Suprapubic skin (tissue), 4 donors: ENCODE measurements at places on chromosomes 4 and X.

- no peaks in the 10 kb centered on the region for H3K4me1 ChIP-seq
- no peaks in the 10 kb centered on the region for H3K27me3 ChIP-seq
- H3K4me3 ChIP-seq, result no peak overlapping the region
- no peak for DNase-seq
- no peaks in the 10 kb centered on the region for H3K36me3 ChIP-seq
These were observed 153.6 kb upstream of the INTU start for GRCh38 chr4:127479031-127479622.

GRCh38 chr4:94924566-94924965 is 166.8 kb downstream of the BMPR1B start:
- no peaks in the 10 kb centered on the region for H3K36me3 ChIP-seq
- no peak for DNase-seq
- H3K27me3 ChIP-seq, result no peaks in the 10 kb centered on the region
- no peak overlapping the region for H3K27ac ChIP-seq
- H3K4me1 ChIP-seq, result no peaks in the 10 kb centered on the region
- no peak overlapping the region for H3K4me3 ChIP-seq

GRCh38 chr4:26842911-26843310 is 17.7 kb upstream of the STIM2 start:
- no peaks in the 10 kb centered on the region for H3K27me3 ChIP-seq
- no peak for DNase-seq
- no peaks in the 10 kb centered on the region for H3K36me3 ChIP-seq
- H3K4me3 ChIP-seq, result no peak overlapping the region

DNA sequence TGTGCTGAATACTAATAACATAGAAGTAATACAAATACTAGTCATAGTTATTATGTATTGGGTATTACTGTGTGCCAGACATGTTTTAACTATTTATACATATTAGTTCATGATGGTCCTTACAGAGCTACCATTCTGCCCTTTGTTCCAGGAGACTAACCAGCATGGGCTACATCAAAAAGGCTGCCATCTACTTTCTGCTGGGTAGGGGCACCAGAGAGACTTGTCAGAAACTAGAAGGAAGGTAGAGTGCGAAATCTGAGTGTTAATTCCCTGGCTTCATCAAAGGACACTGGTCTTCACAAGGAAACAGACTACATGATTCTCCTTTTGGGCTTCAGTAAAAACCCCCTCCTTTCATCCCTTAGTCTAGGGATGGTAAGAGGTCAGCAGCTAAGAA is 347.8 kb downstream of the GBA3 start:
- H3K4me1 ChIP-seq, result no peaks in the 10 kb centered on the region
- no peak for DNase-seq
- no peaks in the 10 kb centered on the region for H3K36me3 ChIP-seq
- H3K27me3 ChIP-seq, result no peaks in the 10 kb centered on the region
- H3K27ac ChIP-seq, result no peak overlapping the region

GRCh38 chrX:20680998-20681397 is 414.3 kb upstream of the RPS6KA3 start:
- no peaks in the 10 kb centered on the region for H3K27me3 ChIP-seq
- DNase-seq, result no peak
- no peaks in the 10 kb centered on the region for H3K4me1 ChIP-seq
- no peaks in the 10 kb centered on the region for H3K36me3 ChIP-seq

GRCh38 chrX:16014171-16014570 is 109.2 kb upstream of the GRPR start:
- no peaks in the 10 kb centered on the region for H3K27me3 ChIP-seq
- no peaks in the 10 kb centered on the region for H3K36me3 ChIP-seq
- no peaks in the 10 kb centered on the region for H3K4me1 ChIP-seq
- H3K4me3 ChIP-seq, result no peak overlapping the region
- H3K27ac ChIP-seq, result no peak overlapping the region

- peaks cover 51% of the 10 kb centered on the region for H3K4me1 ChIP-seq
- peak overlapping the region; percentile 50 for H3K4me3 ChIP-seq
- DNase-seq, result no peak
- peak overlapping the region; percentile 38 for H3K27ac ChIP-seq
These were observed 123.2 kb upstream of the NAP1L5 start for GRCh38 chr4:88820698-88821415.

GRCh38 chr4:79991601-79992000 is 81.4 kb downstream of the ANTXR2 start:
- no peak for DNase-seq
- no peak overlapping the region for H3K27ac ChIP-seq
- H3K4me1 ChIP-seq, result peaks cover 8% of the 10 kb centered on the region
- H3K27me3 ChIP-seq, result no peaks in the 10 kb centered on the region
- H3K4me3 ChIP-seq, result no peak overlapping the region
- H3K36me3 ChIP-seq, result no peaks in the 10 kb centered on the region

GRCh38 chr4:76689145-76689817 is 208.7 kb downstream of the SOWAHB start:
- peaks cover 25% of the 10 kb centered on the region for H3K4me1 ChIP-seq
- peak overlapping the region; percentile 66 for H3K27ac ChIP-seq
- peaks cover 19% of the 10 kb centered on the region for H3K27me3 ChIP-seq
- peak overlapping the region; percentile 65 for H3K4me3 ChIP-seq
- no peak for DNase-seq

DNA sequence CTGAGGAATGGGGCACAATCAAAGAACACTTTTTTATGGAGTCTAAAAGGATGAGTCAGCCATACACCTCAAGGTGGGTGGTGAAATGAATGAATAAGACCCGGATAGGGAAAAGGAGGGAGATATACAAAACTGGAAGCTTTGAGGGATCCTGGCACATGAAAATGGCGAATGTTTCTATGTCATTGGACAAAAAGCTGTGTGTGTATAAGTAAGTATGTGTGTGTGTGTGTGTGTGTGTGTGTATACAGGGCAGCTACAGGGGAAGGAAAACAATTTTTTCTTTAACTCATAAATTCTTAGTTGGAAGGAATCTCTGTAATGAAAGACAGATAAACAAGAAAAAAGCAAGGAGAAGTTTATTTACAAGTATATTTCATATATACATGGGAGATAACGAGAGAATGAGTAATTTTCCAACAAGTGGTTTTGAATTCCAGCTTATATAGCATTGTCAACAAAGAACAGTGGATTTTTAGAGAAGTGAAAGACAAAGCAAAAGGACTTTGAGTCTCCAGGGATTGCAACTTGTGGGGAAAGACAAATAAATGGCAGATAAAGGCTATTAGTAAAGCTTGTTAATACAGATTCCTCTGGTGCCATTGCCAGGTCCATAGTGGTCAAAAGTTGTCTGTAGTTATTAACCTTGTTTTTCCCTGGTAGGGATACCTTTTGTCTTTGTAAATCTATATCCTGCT is 99.7 kb downstream of the MMRN1 start:
- DNase-seq, result no peak
- no peaks in the 10 kb centered on the region for H3K4me1 ChIP-seq
- no peaks in the 10 kb centered on the region for H3K36me3 ChIP-seq
- H3K27ac ChIP-seq, result no peak overlapping the region
- H3K4me3 ChIP-seq, result no peak overlapping the region
